ENCODE measurements at places on chromosomes 7 and 10. TPM values are rescaled to one million over a fixed set of nuclear protein-coding genes. Genes with fewer than 3 reads are reported as not detected.
A peak's percentile ranks its signal among the peaks of the same experiment; 100 is the strongest.

- DNase-seq = no peak
Measured at GRCh38 chr10:75398200-75398691, 3.3 kb downstream of the ZNF503 start.

- DNase-seq = no peak
Measured at GRCh38 chr7:8126601-8127167, 135.3 kb downstream of the ICA1 start.

DNA sequence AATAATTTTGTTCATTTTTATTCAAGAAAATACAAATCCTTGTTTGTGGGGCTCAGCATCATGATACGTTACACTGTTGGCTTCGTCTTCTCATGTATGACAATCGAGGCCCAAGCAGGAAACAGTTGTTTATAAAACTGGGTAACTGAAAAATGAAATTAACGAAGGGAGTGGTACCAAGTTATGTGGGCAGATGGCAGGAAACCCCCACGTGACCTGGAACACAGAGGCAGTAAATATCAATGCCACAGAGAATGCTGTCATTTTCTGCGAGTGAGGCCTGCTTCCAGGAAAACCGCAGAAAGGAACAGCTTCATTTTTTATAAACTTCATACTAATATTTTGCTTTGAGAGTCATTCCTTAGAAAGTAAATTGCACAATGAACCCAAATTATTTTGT lies 201.0 kb upstream of the ADARB2 start:
- DNase-seq = peak; percentile 80

DNA sequence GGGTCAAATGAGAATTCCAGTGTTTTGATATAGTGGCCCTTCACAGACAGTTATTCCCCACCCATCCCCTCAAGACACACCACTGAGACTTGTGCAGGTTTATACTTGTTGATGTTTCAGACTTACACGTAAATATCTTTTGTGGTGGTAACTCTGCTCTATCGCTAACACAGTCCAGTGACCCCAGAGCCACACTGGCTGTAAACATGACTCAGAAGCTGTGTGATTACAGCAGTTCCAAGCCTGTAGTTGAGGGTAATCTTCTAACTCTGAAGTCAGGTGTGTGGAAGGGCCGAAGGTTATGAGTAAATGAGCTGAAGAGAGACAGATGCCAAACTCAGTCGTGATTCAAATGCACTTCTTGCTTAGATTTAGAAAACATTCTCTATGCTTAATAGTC lies 19.4 kb downstream of the NOBOX start:
- DNase-seq = no peak

DNA sequence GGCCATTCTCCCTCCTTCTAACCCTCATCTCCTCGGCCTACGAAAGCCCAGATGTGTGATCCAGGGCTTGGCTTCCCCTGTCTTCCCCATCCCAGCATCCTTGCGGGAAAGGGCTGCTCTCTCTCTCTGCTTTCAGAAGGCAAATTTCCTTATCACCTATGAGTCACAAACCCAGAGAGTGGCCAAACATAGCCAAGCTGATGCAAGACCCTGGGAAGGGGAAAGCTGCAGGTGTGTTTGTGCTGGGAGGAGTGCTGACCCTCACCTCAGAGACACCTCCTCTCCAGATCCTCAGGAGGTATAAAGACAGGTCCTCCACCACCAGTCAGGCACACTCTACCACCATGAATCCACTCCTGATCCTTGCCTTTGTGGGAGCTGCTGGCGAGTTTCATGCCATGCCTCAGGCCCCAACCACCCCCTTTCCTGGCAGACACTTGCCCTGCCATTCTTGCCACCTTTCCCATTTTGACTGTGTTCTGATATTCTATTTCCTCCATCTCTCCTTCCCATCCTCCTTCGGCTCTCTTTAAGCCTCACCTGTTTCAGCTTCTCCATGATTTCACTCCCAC lies 10.6 kb upstream of the PRSS2 start:
- no peak for DNase-seq

Gene NEUROD6
- not detected for polyA plus RNA-seq

Gene LIPM
- not detected for polyA plus RNA-seq
